ENCODE measurements at places on chromosomes 2 and 18. TPM values are rescaled to one million over a fixed set of nuclear protein-coding genes. Genes with fewer than 3 reads are reported as not detected.

DNA sequence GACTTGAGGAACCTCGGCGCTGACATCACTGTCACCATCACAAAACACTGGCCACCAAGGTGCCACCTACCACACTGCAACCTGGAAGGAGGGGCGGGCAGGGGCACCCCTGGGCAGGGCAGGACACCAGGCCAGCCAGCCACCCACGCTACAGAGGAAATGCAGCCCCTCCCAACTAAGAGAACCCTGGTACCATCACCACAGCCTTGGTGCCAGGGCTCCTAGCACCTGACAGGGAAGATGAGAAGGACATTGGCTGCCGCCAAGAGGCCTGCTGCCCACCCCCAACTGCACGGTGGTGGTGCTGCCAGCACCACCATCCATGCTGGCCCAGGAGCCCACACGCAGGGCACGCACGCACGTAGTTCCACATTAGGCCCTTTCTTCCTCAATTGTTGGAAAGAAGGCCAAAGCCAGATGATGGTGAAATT lies 88.7 kb downstream of the HDAC4 start:
- H3K27ac ChIP-seq, result no peak overlapping the region
- no peak overlapping the region for H3K4me3 ChIP-seq
- H3K27me3 ChIP-seq, result no peaks in the 10 kb centered on the region

- H3K36me3 ChIP-seq, result no peaks in the 10 kb centered on the region
- H3K4me1 ChIP-seq, result peaks cover 29% of the 10 kb centered on the region
- H3K4me3 ChIP-seq, result peak overlapping the region; percentile 99
- no peak for DNase-seq
- H3K27ac ChIP-seq, result peak overlapping the region; percentile 97
These were observed 1.6 kb downstream of the KANSL1L start for GRCh38 chr2:210169516-210170195.

DNA sequence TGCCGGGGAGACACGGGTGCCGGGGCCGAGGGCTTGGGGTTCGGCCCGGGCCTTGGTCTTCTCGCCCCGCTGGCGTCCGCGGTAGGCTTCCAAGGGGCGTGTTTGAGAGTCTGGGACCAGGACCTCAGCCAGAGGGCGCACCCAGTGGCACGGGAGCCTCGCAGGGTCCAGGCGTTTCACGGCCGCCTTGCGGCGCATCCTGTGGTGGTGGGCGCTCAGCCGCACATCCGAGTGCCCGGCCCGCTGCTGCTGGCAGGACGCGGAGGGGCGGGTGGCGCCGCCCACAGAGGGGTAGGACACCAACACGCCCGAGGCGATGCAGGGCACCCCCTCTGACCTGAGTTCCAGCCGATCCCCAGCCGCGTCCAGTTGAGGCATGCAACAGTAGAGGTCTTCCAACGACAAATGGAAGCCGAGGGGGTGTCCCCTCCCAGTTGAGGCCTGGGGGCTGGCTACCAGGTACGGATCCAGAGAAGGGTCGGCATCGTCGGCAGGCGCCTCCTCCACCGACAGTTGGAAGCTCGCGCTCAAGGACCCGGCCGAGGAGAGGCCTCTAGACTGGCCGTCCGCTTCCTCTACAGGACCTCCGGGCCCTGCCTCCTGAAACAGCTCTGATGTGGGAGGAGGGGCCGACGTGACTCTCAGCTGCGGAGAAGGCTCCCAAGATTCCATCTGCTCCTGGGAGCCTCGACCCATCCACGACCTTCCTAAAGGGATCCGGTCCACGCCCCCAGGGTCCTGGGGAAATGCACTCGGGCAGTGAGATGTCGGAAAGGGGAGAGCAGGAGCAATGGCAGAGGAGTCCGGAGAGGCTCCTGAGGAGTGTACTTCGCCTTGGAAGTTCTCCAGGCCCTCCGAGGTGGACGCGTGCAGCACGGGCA lies 6.3 kb downstream of the C2orf81 start:
- peak overlapping the region; percentile 84 for H3K27ac ChIP-seq
- H3K36me3 ChIP-seq, result no peaks in the 10 kb centered on the region
- DNase-seq, result peak; percentile 13
- H3K4me1 ChIP-seq, result peaks cover 27% of the 10 kb centered on the region

GRCh38 chr2:195559431-195559914 lies 97.6 kb upstream of the SLC39A10 start:
- H3K27me3 ChIP-seq, result no peaks in the 10 kb centered on the region
- peak overlapping the region; percentile 95 for H3K27ac ChIP-seq
- DNase-seq, result peak; percentile 94
- peaks cover 20% of the 10 kb centered on the region for H3K36me3 ChIP-seq

- DNase-seq, result peak; percentile 52
- H3K27me3 ChIP-seq, result peaks cover 35% of the 10 kb centered on the region
- no peaks in the 10 kb centered on the region for H3K36me3 ChIP-seq
These were observed 121.1 kb downstream of the ACOXL start for GRCh38 chr2:110853516-110853915.

GRCh38 chr2:134369220-134369902 lies 115.5 kb downstream of the MGAT5 start:
- H3K27ac ChIP-seq, result no peak overlapping the region
- no peak for DNase-seq
- H3K4me1 ChIP-seq, result peaks cover 22% of the 10 kb centered on the region
- H3K4me3 ChIP-seq, result no peak overlapping the region
- H3K27me3 ChIP-seq, result no peaks in the 10 kb centered on the region

DNA sequence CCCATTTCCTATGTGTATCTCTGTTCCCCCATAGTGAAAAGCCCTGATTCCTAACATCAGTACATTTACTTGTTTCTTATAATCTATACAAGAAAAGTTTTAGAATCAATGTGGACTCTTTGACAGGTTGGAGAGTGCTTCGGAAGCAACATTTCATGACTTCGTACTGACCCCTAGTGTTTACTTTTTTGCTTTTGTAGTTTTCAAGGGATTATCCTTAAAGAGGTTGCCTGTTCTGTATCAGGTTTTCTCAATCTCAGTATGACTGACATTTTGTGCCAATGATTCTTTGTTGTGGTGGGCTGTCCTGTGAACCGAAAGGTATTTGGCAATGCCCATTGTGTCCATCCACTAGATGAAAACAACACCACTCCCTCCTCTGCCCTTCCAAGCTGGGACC lies 43.3 kb upstream of the SERPINB2 start:
- H3K36me3 ChIP-seq, result no peaks in the 10 kb centered on the region
- no peak for DNase-seq
- H3K4me3 ChIP-seq, result no peak overlapping the region
- no peaks in the 10 kb centered on the region for H3K4me1 ChIP-seq

DNA sequence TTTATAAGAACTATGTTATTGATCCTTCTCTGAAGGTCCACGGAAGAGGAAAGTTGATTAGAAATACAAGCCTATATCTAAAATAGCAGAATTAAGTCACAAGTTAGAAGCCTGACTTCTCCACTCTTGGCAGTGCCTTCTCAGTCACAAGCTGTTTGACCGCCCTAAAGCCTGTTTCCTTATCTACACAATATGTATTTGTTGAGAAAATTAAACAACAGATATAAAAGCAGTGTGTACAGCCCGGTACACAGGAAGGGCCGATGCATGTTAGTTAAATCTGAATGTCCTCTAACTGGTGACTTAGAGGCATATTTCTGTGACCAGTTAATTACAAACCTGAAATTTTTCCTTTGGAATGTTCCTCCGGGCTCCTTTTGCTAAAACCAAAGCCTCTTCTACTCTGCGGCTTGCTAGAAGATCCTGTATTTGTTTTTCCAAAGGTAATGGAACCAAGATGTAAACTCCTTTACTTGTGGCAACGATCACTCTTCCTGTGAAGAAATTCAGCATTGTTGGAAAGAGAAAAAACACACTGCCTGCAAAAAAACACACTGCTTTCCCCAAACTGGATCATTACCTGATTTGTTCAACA lies 33.4 kb downstream of the TGFBRAP1 start:
- no peak for DNase-seq
- no peak overlapping the region for H3K4me3 ChIP-seq
- H3K27me3 ChIP-seq, result no peaks in the 10 kb centered on the region

DNA sequence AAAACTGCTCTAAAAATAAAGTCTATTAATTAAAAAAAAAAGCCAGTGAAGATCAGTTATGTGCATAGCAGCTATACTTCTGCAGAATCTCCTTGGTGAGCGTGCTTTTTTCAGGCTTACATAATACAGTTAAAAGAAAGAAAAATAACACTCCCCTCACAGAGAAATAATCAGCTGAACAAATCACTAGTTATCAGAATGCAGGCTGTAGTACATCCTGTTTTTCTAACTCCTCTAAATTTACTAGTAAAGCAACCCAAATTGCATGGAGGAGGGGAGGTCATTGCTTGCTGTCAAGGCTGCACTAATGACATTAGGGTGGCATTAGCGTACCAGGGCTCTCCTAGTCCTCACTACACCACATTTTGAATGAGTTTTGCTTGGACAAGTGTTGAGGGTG lies 192.2 kb downstream of the PLCL1 start:
- H3K4me3 ChIP-seq, result no peak overlapping the region
- DNase-seq, result no peak
- H3K4me1 ChIP-seq, result peaks cover 12% of the 10 kb centered on the region
- H3K36me3 ChIP-seq, result no peaks in the 10 kb centered on the region
- H3K27ac ChIP-seq, result no peak overlapping the region
- H3K27me3 ChIP-seq, result no peaks in the 10 kb centered on the region

- no peak overlapping the region for H3K27ac ChIP-seq
- no peak overlapping the region for H3K4me3 ChIP-seq
- peaks cover 9% of the 10 kb centered on the region for H3K4me1 ChIP-seq
- no peak for DNase-seq
- H3K27me3 ChIP-seq, result no peaks in the 10 kb centered on the region
- H3K36me3 ChIP-seq, result no peaks in the 10 kb centered on the region
These were observed 114.1 kb upstream of the NEDD4L start for GRCh38 chr18:57929922-57930321.

- DNase-seq, result no peak
- no peaks in the 10 kb centered on the region for H3K27me3 ChIP-seq
- H3K27ac ChIP-seq, result no peak overlapping the region
- no peak overlapping the region for H3K4me3 ChIP-seq
- H3K4me1 ChIP-seq, result no peaks in the 10 kb centered on the region
These were observed 56.1 kb upstream of the CHRNA1 start for GRCh38 chr2:174820361-174820760.

DNA sequence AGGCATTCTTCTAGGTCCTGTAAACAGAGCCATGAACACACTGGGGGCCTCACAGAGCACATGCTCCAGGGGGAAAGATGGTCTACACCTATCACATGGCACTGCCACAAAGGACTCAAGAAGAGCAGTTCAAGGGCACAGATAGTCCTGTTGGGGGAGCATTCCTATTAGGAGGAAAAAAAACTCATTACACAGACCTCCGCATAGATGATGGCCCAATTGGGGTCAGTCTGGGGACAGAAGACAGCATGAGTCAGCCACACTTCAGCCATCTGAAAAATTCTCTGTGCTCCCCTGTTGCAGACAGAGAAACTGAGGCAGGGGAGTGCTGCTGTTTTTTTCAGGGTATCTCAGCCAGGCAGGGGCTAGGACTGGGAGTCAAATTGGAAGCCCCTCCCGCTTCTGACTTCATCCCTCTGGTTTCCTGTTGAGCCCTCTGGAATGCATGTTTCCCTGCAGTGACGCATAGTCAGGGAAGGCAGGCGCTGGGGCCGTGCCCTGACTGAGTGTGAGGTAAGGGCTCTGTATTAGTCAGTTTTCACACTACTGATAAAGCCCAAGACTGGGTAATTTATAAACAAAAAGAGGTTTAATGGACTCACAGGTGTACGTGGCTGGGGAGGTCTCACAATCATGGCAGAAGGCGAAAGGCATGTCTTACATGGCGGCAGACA lies 67.9 kb downstream of the RHOB start:
- H3K27me3 ChIP-seq, result peaks cover 2% of the 10 kb centered on the region
- H3K4me3 ChIP-seq, result no peak overlapping the region
- DNase-seq, result no peak
- H3K4me1 ChIP-seq, result peaks cover 4% of the 10 kb centered on the region
- no peaks in the 10 kb centered on the region for H3K36me3 ChIP-seq

GRCh38 chr18:79585395-79586370 lies 93.9 kb upstream of the CTDP1 start:
- H3K27ac ChIP-seq, result no peak overlapping the region
- H3K36me3 ChIP-seq, result no peaks in the 10 kb centered on the region
- DNase-seq, result no peak
- H3K27me3 ChIP-seq, result no peaks in the 10 kb centered on the region
- no peak overlapping the region for H3K4me3 ChIP-seq
- peaks cover 4% of the 10 kb centered on the region for H3K4me1 ChIP-seq

- H3K27me3 ChIP-seq, result no peaks in the 10 kb centered on the region
- H3K4me1 ChIP-seq, result peaks cover 35% of the 10 kb centered on the region
- H3K4me3 ChIP-seq, result no peak overlapping the region
- DNase-seq, result no peak
These were observed 106.7 kb downstream of the XRCC5 start for GRCh38 chr2:216215658-216216390.

- H3K27me3 ChIP-seq, result no peaks in the 10 kb centered on the region
- H3K27ac ChIP-seq, result peak overlapping the region; percentile 64
- peak; percentile 7 for DNase-seq
- H3K36me3 ChIP-seq, result no peaks in the 10 kb centered on the region
- H3K4me1 ChIP-seq, result peaks cover 10% of the 10 kb centered on the region
These were observed 38.1 kb upstream of the TGIF1 start for GRCh38 chr18:3411854-3412268.

ITGB6 gene
- total RNA-seq, result not detected

ZNF513 gene
- total RNA-seq, result 15.4 TPM

C2orf81 gene
- total RNA-seq, result 3.0 TPM

ERBB4 gene
- not detected for total RNA-seq

TUBB8B gene
- not detected for total RNA-seq
